HS-5 (cell line): ENCODE measurements at places on chromosomes 1 and 21.

- DNase-seq, result no peak
These were observed 328.5 kb upstream of the RUNX1 start for GRCh38 chr21:35377505-35378090.

GRCh38 chr1:86748622-86749373 lies 44.4 kb downstream of the SH3GLB1 start:
- no peak for DNase-seq

DNA sequence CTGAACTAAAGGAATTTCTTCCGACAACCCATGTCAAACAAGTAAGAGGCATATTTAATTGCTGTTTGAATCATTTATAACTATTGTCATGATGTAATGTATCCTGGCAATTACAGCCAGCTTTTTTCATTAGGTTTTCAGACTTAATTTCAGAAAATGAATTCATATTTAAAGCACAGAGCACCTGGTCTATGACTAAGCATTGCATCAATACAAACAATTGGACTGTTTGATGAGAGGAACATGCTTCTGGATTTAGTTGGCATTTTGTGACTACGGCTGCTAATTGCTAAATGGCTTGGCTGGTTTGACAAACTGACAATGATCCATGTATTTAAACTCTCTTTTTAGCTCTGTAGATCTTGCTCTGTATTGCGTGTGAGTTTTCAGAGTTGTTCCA lies 853.4 kb downstream of the NCAM2 start:
- DNase-seq, result peak; percentile 3

DNA sequence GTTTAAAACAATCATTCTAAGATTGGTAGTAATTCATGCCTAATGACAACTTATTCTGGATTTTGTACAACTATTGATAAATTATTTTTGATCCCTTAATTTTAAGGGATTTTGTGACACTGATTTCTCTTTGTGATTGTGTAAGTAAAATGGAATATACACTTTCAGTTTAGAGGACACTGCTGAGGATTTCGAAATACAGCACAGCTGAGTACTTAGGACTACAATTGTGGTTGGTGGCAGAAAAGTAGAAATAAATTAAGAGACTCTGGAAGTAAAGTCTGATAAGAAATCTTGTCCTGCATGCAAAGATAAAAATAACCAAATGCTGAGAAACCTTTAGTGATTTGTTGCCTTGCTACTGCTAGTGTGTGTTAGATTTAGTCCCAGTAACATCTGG lies 40.0 kb downstream of the TYW3 start:
- DNase-seq, result no peak

DNA sequence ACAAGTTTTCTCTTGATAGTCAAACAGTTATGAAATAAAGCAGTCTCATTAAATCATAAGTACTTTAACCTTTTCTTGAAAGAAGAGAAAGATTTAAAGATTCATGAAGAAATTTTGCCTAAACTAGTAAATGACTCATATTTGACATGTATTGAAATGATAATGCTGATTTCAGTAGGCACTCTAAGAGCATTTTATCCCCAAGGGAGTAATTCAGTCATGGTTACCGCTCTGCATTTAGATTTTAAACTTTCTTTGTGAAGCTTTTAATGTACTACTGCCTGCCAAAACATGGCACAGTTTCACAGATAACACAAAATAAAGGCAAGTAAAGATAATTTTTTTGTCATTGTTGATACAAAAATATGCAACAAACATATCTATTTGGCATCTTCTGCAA lies 6.8 kb downstream of the USH2A start:
- DNase-seq, result no peak

- DNase-seq, result no peak
These were observed 1.5 kb downstream of the CELF3 start for GRCh38 chr1:151714820-151715725.

GRCh38 chr1:46058936-46059335 lies 73.5 kb downstream of the PIK3R3 start:
- DNase-seq, result no peak

- DNase-seq, result no peak
These were observed 390.0 kb upstream of the PTBP2 start for GRCh38 chr1:96331596-96331995.

DNA sequence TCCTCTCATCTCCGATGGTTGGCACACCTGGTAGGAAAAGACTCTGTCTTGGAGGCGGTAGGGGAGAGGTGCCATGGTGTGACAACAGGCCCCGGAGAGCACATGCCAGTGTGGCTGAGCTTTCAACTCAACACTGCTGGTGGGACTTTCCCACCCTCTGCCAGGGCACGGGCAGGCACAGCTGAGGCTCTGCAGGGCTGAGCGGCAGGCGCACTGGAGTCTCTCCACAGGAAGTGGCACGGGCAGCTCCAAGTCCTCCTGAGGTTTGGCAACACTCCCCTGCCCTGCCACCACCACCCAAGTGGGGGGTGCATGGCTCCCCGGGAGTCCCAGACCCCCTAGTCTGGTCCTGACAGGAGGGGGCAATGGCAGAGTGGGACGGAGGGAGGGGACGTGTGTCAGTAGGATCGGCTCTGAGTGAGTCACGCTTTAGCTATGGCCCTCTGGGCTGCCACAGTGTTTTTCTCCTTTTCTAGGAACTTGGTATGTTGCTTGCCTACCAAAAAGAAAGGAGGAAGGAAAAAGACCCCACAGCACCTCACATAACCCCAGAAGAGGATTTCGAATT lies 27.3 kb upstream of the EVA1B start:
- DNase-seq, result peak; percentile 73

- DNase-seq, result no peak
These were observed 271.3 kb downstream of the DNM3 start for GRCh38 chr1:172112576-172112975.

- DNase-seq, result no peak
These were observed 26.0 kb downstream of the VAMP4 start for GRCh38 chr1:171715813-171716251.

- no peak for DNase-seq
These were observed 65.7 kb downstream of the NPHS2 start for GRCh38 chr1:179510038-179510437.

- no peak for DNase-seq
These were observed 81.0 kb downstream of the SCCPDH start for GRCh38 chr1:246805135-246805716.

DNA sequence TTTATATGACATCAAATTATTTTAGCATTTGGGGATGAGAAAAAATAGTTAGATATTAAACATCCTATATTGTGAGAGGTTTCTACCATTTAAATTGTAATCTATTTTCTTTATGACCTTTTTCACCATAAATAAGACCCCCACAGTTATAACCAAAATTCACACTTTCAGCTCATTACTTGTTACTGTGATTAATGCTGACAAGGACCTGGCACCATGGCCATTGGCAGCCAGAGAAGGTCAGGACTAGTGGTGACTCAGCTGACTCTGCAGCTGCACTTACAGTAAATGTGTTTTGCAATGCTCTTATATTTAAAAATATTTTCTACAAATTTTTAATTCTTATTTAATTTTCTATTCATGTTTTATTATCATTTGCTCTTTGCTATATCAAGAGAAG lies 133.3 kb upstream of the C1orf105 start:
- DNase-seq, result no peak

GRCh38 chr1:14326857-14327256 lies 271.6 kb upstream of the KAZN start:
- no peak for DNase-seq

DNA sequence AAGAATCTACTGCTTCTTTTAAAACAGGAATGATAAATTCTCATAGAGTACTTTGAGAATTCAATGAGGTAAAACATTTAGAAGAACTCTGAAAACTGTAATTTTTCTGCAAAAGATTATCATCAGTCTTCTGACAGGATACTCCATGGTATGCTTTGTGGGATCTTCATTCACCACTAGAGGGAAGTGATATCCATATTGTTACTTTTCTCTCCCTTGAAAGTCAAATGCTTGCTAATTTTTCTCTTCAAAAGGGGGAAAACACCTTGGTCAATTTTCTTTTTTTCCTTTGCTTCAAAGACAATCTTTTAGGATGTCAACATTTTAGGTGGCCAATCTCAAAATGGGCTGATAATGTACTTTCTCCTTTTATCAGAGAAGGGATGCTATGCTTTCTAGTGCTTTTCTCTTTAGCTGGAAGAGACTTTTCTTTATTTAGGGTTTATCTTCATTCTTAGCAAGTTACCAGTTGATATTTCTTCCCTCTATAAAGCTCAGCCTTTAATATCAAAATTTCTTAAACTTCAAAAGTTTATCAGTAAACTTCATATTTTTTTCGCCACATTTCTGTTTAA lies 95.5 kb downstream of the NEGR1 start:
- no peak for DNase-seq

GRCh38 chr1:64826991-64827390 lies 82.1 kb downstream of the RAVER2 start:
- no peak for DNase-seq
